Stromal cell of bone marrow (primary cell): ENCODE measurements at places on chromosomes 13 and 19.

DNA sequence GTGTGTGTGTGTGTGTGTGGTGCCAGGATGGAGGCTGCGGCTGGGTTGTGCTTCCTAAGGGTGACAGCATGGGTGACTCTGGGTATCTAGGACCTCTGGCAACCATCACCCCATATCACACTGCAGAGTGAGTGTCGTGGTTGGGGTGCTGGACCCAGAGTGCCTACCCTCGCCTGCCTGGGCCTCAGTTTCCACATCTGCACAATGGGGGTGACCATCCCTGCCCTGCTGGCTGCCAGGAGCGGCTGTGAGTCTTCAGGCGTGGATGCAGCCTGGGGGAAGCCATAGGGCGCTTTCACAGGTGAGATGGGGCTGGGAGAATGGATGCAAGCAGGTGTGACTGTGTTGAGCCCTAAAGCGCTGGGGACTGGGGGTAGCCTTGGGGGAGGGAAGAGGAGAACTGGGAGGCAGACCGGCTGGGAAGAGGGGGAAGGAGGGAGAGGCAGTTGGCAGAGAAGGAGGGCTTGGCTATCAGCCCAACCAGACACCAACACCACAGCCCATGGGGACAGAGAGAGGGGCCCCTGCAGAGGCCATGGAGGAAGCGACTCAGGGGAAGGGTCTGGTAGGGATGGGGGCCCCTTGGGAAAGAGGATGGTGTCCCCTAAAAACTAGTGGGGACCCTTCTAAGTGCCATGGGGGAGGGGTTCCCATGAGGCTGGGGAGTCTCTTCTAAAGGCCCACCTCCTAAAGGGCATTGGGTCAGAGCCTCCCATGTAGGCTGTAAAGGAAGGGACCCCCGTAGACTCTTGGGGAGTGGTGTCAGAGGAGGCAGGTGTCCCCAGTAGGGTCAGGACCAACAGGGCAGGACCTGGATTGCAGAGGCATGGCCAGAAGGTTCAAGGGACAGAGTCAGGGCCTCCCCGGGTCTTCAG is 1.7 kb downstream of the PLPPR2 start:
- no peak for DNase-seq

DNA sequence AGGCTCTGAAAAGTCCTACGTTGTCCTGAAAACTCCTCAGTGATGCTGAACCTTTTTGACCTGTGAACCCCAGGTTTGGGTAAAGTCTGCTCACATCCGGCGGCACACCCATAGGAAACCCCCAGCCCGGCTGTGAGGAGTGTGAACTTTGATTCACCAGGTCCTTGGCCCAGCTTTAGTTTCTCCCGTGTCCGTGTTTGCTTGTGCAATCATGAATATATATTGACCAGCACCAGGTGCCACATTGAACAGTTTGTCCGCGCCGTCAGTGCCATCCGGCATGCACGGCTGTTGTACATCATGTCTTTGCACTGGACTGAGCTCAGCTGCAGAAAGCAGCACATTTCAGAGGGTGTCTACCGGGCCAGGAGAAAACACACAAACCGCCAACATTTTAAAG is 45.3 kb downstream of the NFIC start:
- no peak for DNase-seq

GRCh38 chr19:5059213-5059574 is 90.3 kb downstream of the KDM4B start:
- no peak for DNase-seq

DNA sequence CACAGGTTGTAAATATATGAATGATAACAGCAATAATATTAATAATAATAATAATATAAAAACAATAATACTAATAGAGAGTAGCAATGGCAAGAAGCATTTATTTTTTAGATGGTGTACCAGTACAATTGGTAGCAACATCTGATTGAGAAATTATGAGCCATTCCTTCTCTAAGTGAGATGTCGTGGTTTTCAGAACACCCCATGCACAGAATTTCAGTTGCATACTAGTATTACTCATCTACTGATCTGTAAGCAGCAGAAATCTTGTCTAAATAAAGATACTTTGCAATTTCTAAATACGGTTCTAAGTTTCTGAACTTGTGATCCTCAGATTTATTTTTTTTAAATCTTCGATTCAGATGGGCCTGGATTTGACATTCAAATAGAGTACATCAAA is 788.0 kb upstream of the ATXN8OS start:
- DNase-seq, result no peak

GRCh38 chr19:47749326-47749725 is 4.0 kb downstream of the NOP53 start:
- DNase-seq, result no peak

DNA sequence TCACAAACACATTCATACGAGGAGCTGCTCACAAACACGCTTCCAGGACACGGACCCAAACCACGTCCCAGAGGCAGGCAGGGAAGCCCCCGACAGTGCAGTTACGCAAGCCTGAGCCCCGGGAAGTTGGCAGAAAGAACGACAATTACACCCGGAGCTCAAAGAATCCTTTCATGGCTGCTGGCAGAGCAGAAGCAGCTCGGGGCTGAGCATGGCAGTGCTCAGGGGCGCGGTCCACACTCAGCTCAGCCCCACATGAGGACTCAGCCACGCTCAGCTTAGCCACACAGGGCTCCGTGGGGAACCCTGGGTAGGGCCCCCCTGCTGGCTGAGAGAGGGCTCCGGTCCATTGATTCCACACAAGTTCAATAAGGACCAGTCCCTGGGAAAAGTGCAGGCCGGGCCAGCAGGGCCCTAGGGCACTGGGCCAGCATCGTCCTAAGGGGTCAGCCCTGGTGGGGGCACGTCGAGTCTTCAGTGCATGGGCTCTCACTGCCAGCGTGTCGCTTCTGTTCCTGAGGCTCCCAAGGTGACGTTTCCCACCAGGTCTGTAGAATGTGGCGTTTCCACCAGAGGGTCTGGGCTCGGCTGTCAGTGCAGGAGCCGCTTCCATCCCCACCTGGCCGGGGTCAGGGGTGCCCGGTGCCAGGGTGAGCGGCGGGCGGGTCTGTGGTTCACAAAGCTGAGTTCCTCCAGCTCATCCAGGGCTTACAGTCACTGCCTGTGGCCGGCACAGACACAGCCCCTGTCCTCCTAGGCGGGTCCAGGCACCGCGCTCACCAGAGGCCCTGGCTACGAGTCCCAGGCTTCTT is 23.1 kb downstream of the GAS6 start:
- no peak for DNase-seq

GRCh38 chr19:7292950-7293761 is 1.1 kb downstream of the INSR start:
- DNase-seq, result no peak

DNA sequence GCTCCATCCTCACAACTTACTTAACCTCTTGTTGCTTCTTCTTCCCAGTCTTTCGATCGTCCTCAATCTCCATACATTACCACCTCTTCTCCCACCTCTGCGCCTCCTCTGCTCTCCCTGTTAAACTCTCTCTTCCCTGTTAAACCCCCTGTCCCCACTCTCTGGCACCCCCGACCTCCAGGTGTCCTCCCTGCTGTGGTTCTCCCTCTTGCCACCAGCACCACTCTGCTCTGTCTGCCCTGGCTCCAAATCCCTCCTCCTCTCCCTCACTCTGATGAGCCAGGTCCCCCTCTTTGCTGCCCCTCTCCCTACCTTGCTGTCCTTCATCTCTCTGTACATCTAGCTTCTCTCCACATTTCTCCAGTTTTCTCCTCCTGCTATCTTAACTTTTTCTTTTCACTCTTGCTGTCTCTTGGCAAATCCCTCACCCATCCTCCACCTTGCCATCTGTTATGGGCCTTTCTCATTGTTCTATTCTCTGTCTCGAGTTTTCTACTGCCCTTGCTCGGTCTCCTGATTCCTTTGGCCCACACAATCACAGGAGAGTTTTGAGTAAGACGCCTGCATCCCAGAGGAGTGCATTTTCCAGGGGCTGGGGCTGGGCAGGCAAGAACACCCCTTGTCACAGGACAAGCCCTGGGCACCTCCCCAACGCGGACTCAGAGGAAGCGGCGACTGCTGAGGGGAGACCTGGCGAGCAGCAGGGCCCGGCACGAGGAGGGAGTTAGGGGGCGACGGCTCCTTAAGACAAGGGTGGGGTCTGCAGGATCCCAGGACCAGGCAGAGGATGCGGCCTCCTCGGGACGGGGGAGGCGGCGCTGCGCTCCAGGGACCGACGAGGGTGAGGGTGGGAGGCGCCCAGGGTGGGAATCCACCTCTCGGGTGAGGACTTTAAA is 21.4 kb upstream of the ERVV-1 start:
- no peak for DNase-seq

DNA sequence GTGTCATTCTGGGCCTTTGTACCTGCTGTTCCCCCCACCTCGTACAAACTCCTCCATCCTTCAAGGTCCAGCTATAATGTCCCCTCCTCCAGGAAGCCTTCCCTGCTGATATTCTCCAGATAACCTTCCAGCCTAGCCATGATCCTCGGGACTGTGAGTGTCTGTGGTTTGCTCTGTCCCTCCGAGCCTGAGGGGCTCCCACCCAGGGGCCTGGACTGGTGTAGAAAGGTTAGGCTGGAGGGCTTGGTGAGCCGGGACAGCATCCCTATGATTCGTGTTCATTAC is 2.9 kb upstream of the COMP start:
- DNase-seq, result no peak
